NCI-H774 (cell line): ENCODE measurements at places on chromosomes 2 and 18.

DNA sequence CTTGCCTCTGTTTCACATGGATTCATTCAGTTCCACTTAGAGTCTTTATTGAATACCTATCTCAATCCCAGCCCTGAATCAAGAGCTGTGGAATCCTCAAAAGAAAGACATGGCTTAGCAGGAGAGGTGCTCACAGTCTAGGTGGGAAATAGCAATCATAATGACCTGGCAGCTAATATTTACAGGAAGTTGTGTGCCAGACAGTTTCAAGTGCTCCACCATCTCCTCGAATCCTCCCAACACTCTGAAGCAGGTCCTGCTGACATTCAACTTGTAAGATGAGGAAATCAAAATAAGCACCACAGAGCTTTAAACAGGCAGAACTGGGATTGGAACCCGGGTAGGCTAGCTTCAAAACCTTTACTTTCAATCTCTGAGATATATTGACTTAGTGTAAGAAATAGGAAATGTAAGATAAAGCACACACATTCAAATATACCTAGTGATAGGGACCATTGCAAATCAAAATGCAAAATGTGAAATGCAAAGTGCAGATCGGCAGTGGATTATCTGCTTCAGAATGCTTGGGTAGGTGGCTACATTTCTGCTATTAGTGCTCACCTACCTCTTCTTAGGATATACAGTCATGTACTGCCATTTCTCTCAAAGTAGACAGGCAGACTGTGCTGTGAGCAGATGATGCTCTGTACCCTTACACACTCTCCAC, 182.0 kb downstream of the PRKCE start:
- DNase-seq = no peak

DNA sequence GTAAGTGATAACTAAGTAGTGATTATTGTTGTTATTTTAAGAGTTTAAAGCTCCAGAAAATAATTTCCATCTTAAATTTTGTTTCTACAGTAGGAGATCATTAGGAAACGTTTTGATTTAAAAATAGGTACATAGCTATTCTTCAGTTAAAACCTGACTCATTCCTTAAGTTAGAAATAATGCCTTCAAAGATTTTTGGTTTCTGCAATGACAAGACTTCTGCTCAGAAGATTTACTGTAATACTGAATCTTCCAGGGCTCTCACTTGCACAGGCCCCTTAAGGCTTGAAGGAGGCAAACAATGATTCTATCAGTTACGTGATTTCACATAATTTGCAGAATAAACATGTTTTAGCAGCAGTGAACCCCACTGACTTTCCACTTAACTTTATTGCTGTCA, 333.7 kb downstream of the RAD51AP2 start:
- DNase-seq = no peak

- no peak for DNase-seq
Observed at GRCh38 chr2:231717281-231718171, 9.2 kb downstream of the PTMA start.

DNA sequence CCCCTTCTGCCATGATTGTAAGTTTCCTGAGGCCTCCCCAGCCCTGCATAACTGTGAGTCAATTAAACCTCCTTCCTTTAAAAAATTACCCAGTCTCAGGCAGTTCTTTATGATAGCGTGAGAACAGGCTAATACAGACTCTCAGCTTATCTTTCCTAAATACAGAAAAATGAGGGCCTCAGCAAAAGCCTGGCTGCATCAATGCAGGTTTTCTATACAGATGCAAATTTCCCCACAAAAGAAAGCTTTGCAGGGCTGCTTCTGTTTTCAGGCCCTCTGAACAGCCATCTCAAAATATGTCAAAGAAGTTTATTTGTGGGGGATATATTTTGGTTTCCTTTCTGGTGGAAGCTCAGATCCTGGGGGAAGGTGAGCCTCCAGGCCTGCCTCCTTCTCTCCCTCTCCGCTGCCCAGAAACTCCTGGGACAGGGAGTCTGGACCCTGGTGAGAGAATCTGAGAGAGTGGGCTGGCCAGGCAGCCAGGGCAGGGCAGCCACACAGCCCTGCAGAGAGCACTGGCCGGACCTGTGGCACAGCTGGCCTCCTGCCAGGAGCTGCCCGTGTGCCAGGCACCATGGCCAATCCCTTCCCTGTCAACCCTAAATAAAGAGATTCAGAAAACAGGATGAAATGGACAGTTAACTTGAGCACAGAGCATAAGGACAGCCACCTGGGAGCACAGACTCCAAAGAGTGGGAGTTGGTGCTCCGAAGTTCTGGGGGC, 21.6 kb upstream of the AGXT start:
- no peak for DNase-seq
